ENCODE measurements at places on chromosomes 6 and 20.

DNA sequence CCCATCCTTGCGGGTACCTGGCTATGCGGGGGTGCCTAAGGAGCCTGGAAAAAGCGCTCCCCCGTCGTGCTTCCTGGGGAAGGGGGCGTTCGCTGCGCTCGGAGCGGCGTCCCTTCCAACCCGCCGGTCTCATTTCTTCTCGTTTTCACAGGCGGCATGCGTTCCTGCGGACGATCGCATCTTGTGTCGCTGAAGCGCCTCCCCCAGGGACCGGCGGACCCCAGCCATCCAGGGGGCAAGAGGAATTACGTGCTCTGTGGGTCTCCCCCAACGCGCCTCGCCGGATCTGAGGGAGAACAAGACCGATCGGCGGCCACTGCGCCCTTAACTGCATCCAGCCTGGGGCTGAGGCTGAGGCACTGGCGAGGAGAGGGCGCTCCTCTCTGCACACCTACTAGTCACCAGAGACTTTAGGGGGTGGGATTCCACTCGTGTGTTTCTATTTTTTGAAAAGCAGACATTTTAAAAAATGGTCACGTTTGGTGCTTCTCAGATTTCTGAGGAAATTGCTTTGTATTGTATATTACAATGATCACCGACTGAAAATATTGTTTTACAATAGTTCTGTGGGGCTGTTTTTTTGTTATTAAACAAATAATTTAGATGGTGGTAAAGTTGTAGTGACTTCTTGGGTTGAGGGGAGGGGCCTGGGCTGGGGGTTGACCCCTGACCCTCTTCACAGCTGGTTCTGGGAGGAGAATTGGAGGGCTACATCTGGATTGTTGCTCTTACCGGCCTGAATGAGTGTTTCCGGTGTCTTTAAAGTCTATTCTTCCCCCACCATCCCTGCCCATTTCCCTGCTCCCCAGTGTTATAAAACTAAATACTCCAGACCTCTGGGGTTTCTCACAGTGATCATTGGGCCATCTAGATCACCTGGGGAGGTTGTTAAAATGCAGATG is 1.1 kb downstream of the ID1 start:
- DNase-seq: peak; percentile 28

DNA sequence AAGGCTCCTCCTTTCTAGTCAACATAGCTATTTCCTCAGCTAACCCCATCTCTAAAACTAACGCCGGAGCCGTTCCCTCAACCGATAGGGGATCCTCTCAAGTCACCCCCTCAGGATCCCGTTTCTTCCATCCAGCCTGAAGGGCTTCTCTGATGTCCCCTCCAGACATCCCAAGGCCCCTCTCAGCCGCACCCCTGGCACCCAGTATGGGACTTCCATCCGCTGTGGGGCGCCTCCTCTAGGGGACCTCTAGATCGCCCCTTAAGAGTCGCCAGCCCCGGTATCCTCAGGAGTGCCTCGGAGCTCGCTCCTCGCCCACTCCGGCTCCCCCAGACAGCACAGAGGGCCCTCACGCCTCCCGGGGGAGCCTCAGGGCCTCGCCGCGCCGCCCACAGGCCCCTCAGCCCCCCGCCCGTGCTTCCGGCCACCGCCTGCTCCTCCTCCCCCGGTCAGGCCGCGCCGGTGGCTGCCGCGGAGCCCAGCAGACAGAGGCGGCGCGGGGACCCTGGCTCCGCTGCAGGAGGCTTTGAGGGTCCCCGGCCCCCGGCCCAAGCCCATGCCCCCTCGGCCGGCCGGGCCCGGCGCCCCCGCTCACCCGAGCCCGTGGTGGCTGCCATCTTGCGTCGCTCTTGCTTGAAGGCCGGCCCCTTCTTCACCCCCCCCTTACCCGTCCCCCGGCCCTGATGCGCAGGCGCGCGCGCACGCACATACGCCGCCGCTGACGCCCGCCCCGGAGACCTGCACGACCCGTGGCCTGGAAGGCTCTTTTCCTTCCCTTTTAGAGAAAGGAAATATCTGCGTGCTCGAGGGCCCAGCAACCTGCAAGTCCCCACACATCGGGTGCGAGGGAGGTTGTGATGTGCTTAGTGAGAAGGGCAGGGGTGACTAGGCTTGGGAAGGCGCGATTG is at the start of gene UBE2V1:
TSS of gene UBE2V1 (minus strand) at position 639 of the 908 bp plus-strand sequence. CDS start at position 617, 22 bp downstream.
- peak; percentile 86 for DNase-seq

GRCh38 chr20:23061734-23062561 is 12.5 kb upstream of the THBD start:
- peak; percentile 95 for DNase-seq

DNA sequence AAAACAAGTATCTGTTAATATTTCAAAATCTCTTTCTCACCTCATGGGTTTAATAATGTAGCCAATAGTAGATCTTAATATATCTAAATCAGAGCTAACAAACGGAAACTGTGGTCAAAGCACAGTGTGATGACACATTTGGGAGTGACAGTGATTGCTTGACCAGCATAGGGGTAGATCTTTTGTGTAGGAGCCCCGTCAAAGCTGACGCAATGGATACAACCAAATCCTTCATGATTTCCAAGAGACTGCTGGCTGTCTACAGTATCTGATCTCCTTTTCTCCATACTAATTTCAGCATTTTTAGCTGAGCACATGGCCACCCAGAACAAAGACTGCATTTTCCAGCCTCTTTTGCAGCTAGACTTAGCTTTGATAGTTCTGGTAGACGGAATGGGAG is 299.3 kb upstream of the ECI2 start:
- DNase-seq: no peak

- DNase-seq: no peak
Measured at GRCh38 chr6:157091856-157092460, 231.4 kb downstream of the TMEM242 start.

DNA sequence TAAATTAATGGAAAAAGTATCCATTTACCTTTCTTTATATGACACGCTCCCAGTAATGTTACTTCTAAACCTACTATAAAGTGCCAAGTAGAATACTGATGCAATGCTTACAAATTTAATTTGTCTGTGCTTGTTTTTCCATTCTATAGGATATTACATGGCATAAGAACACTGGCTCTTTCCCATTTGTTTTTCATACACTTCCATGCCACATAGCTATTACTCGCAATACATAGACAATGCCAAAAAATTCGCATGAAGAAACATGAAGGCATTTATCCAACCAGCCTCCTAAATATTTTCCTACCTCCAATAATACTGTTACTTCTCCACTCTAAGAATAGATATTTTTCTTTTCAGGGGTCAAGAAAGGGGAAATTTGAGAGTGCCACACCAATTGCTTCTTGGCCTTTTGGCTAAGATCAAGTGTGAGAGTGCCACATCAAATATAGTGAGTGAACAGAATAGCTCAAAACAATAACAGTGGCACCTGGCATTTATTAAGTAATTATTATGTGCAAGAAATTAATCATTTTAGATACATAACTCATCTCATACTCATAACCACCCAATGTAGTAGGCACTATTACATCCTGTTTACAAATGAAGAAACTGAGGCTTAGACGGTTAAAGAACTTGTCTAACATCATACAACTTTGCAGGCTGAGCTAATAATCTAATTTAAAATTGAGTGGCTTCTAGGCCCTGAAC is 845 bp upstream of the DST start:
- DNase-seq: peak; percentile 24

Measured in fibroblast of skin of back (primary cell).